Activated naive CD8-positive, alpha-beta T cell treated with anti-CD3 and anti-CD28 coated beads for 36 hours (primary cell): ENCODE measurements at places on chromosomes 12 and 14.

DNA sequence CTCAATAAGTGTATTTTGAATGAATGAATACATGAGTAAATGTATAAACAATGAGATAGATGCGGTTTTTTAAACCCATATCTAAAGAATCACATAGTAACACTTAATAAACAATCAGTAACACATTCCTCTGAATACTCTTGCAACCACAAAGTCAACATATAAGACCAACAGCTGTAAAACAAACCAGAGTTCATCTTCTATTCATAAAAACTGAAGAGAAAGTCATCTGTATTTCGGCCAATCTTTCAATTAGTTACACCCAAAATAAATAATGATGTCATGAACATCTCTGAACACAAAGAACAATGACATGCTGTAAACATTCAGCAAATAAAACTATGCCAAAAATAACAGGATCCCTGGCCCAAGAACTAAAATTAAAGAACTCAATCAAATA, 47.2 kb downstream of the ARMH4 start:
- no peak overlapping the region for H3K27ac ChIP-seq
- DNase-seq: no peak
- H3K27me3 ChIP-seq: peaks cover 9% of the 10 kb centered on the region
- H3K4me1 ChIP-seq: peaks cover 2% of the 10 kb centered on the region
- H3K36me3 ChIP-seq: no peaks in the 10 kb centered on the region
- no peak overlapping the region for H3K4me3 ChIP-seq

- H3K27me3 ChIP-seq: no peaks in the 10 kb centered on the region
- H3K36me3 ChIP-seq: no peaks in the 10 kb centered on the region
- H3K4me1 ChIP-seq: no peaks in the 10 kb centered on the region
- DNase-seq: no peak
These were observed 547.1 kb upstream of the USP15 start for GRCh38 chr12:61713121-61713520.

GRCh38 chr12:122888232-122888752, 7.6 kb downstream of the VPS37B start:
- peaks cover 38% of the 10 kb centered on the region for H3K36me3 ChIP-seq
- DNase-seq: peak; percentile 56

- peaks cover 37% of the 10 kb centered on the region for H3K36me3 ChIP-seq
- no peak overlapping the region for H3K27ac ChIP-seq
- peaks cover 21% of the 10 kb centered on the region for H3K27me3 ChIP-seq
- H3K4me3 ChIP-seq: no peak overlapping the region
- H3K4me1 ChIP-seq: peaks cover 21% of the 10 kb centered on the region
These were observed 3.1 kb downstream of the SAMD4A start for GRCh38 chr14:54570047-54570446.

- H3K36me3 ChIP-seq: no peaks in the 10 kb centered on the region
- H3K27ac ChIP-seq: no peak overlapping the region
- no peak overlapping the region for H3K4me3 ChIP-seq
- H3K4me1 ChIP-seq: no peaks in the 10 kb centered on the region
These were observed 1891.0 kb upstream of the FLRT2 start for GRCh38 chr14:83638748-83639504.

DNA sequence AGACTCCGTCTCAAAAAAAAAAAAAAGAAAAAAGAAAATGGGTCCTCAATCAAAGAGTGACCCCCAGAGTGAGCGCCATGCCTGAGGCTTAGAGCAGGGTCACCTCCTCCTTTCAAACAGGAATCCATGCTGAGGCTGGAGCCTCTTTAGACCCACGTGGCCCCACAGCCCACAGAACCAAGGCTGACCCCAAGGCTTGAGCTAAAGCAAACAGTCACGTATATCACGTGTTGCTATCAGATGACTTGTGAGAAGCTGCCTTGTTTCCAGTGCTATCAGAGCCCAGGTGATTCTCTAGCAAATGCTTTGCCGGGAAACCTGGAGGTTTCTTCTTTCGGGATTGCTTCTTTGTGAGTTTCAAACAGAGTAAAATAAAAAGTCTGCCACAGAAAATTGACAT, 31.7 kb upstream of the DYNC1H1 start:
- H3K27me3 ChIP-seq: no peaks in the 10 kb centered on the region
- no peak overlapping the region for H3K27ac ChIP-seq
- no peaks in the 10 kb centered on the region for H3K4me1 ChIP-seq
- no peaks in the 10 kb centered on the region for H3K36me3 ChIP-seq
- no peak overlapping the region for H3K4me3 ChIP-seq

DNA sequence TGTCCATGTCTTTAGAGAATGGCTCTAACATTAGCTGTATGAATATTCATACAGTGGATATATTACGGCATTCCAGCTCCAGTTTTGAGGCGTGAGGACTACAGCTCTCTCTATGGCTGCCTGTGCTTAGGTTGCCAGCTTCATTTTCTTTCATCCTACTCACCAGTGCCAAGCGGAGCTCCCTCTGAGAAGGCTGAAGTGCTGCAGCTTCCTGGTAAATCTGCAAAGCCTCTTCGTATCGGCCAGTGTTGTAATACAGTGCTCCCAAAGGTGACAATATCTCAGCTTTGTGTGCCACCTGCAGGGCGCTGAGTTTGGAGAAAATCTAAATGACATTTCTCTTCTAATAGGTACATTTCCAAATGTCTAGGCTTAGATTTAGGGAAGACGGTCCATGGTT, 19.8 kb upstream of the OVCH1 start:
- H3K4me1 ChIP-seq: no peaks in the 10 kb centered on the region
- no peak for DNase-seq
- H3K27ac ChIP-seq: no peak overlapping the region
- no peak overlapping the region for H3K4me3 ChIP-seq

DNA sequence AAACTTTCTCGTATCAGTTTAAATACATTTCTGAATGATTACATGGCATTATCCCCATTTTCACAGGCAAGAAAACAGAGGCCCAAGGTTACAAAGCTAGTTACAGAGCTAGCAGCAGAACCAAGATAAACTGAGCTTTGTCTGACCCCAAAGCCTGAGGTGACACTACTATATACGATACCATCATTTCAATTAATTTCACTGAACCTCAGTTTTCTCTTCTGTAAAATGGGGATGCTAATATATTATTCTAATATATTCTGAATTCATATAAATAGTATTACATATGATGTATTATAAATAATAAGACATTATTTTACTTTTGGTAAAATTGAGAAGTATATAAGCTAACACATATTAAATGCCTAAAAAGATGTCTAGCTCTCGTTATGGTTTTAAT, 143.3 kb downstream of the NRXN3 start:
- no peak overlapping the region for H3K4me3 ChIP-seq
- no peak for DNase-seq
- no peaks in the 10 kb centered on the region for H3K4me1 ChIP-seq
- H3K36me3 ChIP-seq: no peaks in the 10 kb centered on the region
- no peak overlapping the region for H3K27ac ChIP-seq

DNA sequence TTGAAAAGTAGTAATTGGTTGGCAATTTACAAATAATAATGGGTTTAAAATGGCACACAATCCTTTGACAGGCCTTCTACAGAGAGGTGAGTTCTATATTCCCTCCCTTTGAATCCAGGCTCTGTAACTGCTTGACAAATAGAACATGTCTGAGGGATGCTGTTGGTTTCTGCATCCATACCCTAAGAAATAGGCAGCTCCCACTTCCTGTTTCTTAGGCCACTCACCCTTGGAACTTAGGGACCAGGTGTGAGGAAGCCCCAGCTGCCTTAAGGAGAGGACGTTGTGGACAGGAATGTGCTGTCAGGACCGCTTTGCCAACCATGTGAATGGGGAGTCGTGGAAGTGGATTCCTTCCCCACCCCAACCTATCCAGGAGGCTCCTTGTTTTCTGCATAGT, 59.4 kb downstream of the LMNTD1 start:
- H3K36me3 ChIP-seq: no peaks in the 10 kb centered on the region
- DNase-seq: no peak
- no peaks in the 10 kb centered on the region for H3K4me1 ChIP-seq
- no peak overlapping the region for H3K4me3 ChIP-seq
- H3K27me3 ChIP-seq: no peaks in the 10 kb centered on the region
- no peak overlapping the region for H3K27ac ChIP-seq

DNA sequence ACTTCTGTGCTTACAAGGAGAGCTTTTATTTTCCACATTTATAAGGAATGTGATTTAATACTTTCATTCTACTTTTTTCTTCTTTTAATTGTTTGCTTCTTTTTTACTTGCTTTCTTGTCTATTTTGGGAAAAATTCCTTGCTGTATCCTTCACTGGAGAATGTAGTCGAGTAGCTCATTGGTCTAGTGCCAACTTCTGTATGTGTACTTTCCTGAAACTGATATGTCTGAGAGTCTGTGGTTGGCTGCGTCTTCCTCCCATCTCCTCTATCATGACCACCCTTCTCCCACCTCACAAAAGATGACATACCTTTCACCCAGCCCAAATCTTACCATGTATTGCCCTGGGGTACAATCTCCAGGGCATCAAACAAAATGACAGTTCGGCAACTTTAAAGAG, 51.8 kb downstream of the MSRB3 start:
- no peak overlapping the region for H3K4me3 ChIP-seq
- H3K4me1 ChIP-seq: no peaks in the 10 kb centered on the region
- H3K36me3 ChIP-seq: no peaks in the 10 kb centered on the region

DNA sequence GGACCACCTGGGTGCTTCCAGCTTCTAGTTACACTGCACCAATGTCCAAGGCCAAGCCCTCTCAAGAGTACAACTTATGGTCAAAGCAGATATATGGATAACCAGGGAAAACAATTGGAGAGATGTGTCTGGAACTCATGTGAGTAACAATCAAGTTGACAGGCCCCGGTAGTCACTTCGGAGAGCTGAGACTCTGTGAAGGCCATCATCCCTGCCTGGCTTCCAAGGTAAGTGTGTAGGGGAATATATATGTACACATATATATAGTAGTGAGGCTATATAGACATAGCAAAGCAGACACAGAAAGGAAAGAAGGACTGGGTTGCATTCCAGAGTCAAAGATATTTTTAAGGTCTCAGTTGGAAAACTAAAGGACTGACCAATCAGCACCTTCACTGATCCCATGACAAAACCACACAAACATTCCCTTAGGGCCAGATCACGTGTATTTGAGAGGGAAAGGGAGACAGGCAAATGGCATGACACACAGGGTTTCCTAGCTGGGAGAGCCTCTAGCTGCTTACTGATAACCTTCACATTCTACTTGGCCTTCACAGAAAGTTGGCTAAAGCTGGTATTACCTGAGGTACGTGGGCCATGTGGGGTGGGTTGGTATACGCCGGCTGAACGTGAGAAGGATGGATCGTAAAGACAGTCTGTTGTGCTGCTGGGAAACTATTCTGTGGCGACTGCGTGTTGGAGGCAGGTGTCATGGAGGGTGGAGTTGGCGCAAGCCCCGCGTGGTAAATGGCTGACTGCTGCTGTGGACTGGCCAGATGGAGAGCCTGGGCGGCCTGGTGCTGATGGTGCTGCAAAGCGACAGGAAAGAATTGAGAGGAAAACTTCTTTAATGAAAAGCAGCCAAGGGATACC, 50.0 kb downstream of the SH2B3 start:
- H3K27ac ChIP-seq: peak overlapping the region; percentile 26
- no peaks in the 10 kb centered on the region for H3K27me3 ChIP-seq
- DNase-seq: no peak
- no peak overlapping the region for H3K4me3 ChIP-seq

GRCh38 chr14:55433880-55434804, 6.3 kb downstream of the TBPL2 start:
- H3K36me3 ChIP-seq: no peaks in the 10 kb centered on the region
- H3K4me3 ChIP-seq: no peak overlapping the region
- no peaks in the 10 kb centered on the region for H3K27me3 ChIP-seq
- H3K27ac ChIP-seq: peak overlapping the region; percentile 14

DNA sequence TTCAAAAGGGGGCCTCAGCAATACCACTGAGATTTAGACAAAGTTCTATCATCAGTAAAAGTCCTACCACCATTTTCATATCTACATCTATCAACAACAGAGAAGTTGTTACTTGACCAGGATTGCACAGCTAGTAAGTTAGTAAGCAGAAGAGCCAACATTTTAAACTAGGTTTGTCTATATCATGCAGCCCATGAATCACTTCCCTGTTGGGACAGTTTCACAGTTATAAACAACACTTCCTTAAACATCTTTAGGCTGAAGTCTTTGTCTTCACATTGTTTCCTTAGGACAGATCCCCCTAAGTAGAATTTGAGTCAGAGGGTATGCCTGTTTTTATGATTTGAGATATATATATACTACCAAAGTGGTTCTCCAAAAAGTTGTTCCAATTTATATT, 68.5 kb downstream of the DAO start:
- peaks cover 14% of the 10 kb centered on the region for H3K27me3 ChIP-seq
- H3K4me3 ChIP-seq: no peak overlapping the region
- H3K27ac ChIP-seq: no peak overlapping the region
- no peaks in the 10 kb centered on the region for H3K36me3 ChIP-seq
- DNase-seq: no peak
- H3K4me1 ChIP-seq: peaks cover 3% of the 10 kb centered on the region

- H3K36me3 ChIP-seq: no peaks in the 10 kb centered on the region
- no peak overlapping the region for H3K27ac ChIP-seq
- no peaks in the 10 kb centered on the region for H3K4me1 ChIP-seq
- no peaks in the 10 kb centered on the region for H3K27me3 ChIP-seq
- no peak for DNase-seq
- H3K4me3 ChIP-seq: no peak overlapping the region
These were observed 184.4 kb downstream of the TMEM132D start for GRCh38 chr12:129719416-129719815.

DNA sequence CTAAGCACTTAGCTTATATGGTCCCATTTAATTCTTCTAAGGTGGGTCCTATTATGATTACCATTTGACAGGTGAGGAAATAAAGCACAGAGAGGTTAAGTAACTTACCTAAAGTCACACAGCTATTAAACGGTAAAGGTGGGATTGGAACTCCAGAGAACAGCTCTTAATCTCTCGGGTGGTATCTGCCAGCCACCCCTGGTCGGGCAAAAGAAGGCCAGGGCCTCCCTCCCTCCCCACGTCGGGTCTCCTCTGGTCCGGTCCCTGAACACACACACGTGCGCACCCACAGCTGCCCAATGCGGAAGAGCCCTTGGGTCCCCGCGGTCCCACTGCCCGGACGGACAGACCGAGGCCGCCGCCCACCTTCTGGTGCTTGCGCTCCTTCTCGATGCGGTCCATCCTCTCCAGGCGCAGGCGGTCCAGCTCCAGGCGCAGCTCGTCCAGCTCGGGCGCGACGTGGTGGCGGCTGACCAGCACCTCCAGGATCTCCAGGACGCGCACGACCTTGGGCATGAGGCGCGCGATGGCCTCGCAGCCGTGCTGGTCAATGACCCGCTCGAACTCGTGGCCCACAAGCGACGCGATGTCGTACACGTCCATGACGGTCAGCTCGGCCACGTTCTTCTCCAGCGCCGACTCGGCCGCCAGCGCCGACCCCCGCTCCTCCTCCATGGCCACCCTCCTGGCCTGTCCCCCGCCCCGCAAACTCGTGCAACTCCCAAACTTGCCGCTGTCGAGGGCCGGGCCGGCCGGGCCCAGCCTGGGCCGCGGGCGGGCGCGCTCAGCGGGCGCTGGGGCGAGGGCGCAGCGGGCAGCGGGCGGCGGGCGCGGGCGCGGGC, 490 bp downstream of the RILPL1 start:
- no peaks in the 10 kb centered on the region for H3K27me3 ChIP-seq
- H3K4me1 ChIP-seq: peaks cover 16% of the 10 kb centered on the region
- H3K27ac ChIP-seq: no peak overlapping the region
- H3K4me3 ChIP-seq: peak overlapping the region; percentile 73

DNA sequence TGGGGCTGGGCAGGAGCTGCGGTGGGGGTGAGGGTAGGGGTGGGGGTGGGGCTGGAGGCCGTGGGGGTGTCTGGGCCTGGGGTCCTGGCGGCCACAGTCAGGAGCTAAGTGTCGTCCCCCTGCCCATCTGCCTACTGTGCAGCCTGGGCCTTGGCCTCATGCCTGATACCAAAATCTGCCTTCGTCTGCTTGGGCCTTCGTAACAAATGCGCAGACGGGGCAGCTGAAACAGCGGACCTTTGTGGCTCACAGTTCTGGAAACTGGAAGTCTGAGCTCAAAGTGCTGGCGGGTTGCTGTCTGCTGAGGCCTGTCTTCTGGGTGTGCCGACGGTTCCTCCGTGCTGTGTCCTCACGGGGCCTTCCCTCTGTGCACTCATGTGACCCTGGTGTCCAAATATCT, 61.7 kb downstream of the KIF26A start:
- H3K4me3 ChIP-seq: no peak overlapping the region
- H3K27me3 ChIP-seq: no peaks in the 10 kb centered on the region
- H3K27ac ChIP-seq: no peak overlapping the region
- no peak for DNase-seq
